ENCODE measurements at places on chromosomes 3 and 15.

DNA sequence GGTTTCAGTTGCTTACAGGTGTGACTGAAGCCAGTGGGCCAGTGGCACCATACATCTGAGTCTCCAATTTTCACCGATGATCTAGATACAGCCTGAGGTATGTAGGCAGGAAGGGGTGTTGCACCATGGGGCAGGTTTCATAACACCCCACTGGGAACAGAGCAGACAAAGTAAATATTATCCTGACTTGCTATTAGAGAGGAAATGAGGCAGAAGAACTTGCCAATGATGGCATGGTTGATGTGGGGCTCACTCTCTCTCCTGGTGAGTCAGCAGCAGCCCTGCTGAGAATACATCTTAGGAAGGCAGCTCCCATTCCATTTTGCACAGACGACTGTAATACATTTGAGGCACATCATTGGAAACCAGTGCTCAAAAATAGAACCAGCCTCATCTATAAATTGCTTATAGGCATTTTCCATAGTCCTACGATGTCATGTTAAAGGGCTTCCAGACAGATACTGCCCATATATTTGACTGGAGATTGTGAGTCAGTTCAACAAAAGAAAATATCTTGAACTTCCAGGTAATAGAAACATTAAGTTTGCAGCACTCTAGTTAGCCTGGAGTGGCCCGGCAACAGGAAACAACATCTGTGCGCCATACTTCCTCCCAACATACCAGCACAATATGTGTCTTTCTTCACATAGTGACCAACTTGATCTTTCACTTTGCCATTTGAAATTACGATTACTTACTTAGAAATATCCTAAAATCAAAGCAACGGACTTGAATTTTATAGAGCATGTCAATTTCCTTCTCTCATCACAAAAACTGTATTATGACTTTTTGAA is 175.5 kb downstream of the NECTIN3 start:
- no peak for DNase-seq

DNA sequence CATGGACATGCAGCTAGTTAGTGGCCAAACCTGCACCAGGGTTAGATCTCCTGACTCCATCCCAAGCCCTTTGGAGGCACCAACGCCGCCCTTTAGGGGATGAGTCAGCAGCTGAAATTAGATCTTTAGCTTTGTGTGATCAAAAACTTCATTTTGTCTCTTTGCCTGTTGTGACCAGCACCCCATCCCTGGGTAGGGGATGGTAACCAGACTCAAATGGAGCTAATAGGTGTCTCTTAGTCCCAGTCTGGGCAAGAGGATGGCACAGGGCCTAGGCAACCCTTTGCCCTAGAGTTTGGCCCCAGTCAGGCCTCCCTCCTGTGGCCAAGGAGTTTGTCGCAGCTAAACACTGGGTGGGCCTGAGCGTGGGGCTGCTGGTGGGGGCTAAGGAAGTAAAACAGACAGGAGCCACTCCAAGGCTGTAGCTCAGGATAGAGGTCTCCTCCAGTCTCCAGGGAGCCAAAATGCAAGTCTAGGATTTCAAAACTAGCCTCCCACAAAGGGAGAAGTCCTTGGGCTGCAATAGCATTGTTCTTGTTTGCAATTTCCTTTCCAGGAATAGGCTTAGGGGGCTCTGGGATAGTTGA is 105.1 kb downstream of the CPN2 start:
- no peak for DNase-seq

GRCh38 chr15:64452988-64453688 is 7.2 kb upstream of the ZNF609 start:
- DNase-seq: no peak

GRCh38 chr3:24496529-24497482 is 2.2 kb upstream of the THRB start:
- no peak for DNase-seq

- DNase-seq: no peak
Observed at GRCh38 chr3:178480795-178481194, 55.4 kb upstream of the KCNMB2 start.

DNA sequence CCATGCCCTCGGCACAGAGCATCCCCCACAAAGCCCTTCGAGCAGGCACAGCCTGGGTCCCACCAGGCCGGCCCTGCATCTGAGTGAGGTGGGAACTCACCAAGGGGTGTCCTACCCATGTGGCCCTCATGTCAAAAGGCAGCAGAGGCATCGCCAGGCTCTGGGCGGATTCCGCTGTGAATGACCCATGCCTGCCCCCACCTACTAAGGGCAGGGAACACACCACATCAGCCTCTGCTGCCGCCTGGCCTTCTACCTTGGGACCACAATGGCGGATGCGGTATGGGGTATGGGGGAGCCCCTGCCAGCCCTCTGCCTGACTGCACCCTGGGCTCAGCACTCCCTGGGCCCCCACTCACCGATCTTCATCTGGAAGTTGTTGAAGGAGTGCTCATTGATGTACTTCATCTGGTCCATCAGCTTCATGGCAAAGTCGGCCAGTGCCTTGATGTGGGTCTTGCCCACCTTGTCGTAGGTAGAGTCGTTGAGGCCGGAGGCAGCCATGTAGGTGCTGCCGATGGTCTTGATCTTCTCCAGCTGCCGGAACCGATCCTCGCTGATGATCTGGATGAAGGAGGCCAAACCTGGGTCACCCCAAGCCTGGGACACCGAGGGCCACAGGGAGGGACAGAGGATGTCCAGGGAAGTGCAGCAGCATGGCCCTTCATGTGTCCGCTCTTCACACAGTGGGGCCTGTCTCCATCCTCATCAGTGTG is 87.8 kb downstream of the SEC22A start:
- no peak for DNase-seq
